ENCODE measurements at places on chromosomes 5 and 9. TPM values are rescaled to one million over a fixed set of nuclear protein-coding genes. Genes with fewer than 3 reads are reported as not detected.

DNA sequence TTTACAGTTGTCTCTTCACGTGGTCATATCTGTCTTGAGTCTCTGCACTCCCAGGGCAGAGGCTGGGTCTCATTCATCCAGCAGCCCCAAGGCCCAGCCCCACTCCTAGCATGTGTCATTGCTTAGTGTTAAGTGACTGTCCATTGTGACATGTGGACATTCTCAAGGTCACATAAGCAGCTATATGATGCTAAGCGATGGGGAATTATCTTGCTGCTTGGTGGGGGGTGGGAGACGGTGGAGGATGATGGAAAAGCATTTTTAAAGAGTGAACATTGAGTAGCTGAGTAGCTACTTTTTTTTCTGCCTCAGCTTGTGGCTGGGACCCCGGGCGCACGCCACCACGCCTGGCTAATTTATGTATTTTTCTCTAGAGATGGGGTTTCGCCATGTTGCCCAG, at the start of gene C9orf153:
Gene C9orf153 (minus strand): TSS at position 101 of the 400 bp plus-strand sequence. CDS start 30,054 bp downstream, outside the sequence.
- H3K4me1 ChIP-seq: peaks cover 14% of the 10 kb centered on the region
- H3K36me3 ChIP-seq: no peaks in the 10 kb centered on the region
- no peaks in the 10 kb centered on the region for H3K27me3 ChIP-seq
- H3K27ac ChIP-seq: no peak within 1 kb of the TSS
- no peak within 1 kb of the TSS for H3K4me3 ChIP-seq

- DNase-seq: no peak
- H3K4me1 ChIP-seq: no peaks in the 10 kb centered on the region
- no peak overlapping the region for H3K4me3 ChIP-seq
- no peak overlapping the region for H3K27ac ChIP-seq
These were observed 2.7 kb downstream of the IL31RA start for GRCh38 chr5:55853818-55854217.

SLIT3 gene
- total RNA-seq: 0.22 TPM

PCDHGB7 gene
- total RNA-seq: 23.9 TPM

- H3K36me3 ChIP-seq: no peaks in the 10 kb centered on the region
- peaks cover 3% of the 10 kb centered on the region for H3K4me1 ChIP-seq
- no peak overlapping the region for H3K27ac ChIP-seq
These were observed 4.6 kb downstream of the NCS1 start for GRCh38 chr9:130176760-130177159.

SLC6A3 gene
- total RNA-seq: 0.32 TPM

- no peak for DNase-seq
- H3K27ac ChIP-seq: no peak overlapping the region
- no peaks in the 10 kb centered on the region for H3K27me3 ChIP-seq
- no peak overlapping the region for H3K4me3 ChIP-seq
- peaks cover 11% of the 10 kb centered on the region for H3K4me1 ChIP-seq
These were observed 495.2 kb upstream of the GRIA1 start for GRCh38 chr5:152995214-152995725.

PLAC8L1 gene
- not detected for total RNA-seq

GRCh38 chr5:169354263-169354662, 53.3 kb upstream of the SLIT3 start:
- no peaks in the 10 kb centered on the region for H3K36me3 ChIP-seq
- no peaks in the 10 kb centered on the region for H3K27me3 ChIP-seq
- no peak overlapping the region for H3K27ac ChIP-seq
- H3K4me3 ChIP-seq: no peak overlapping the region

DNA sequence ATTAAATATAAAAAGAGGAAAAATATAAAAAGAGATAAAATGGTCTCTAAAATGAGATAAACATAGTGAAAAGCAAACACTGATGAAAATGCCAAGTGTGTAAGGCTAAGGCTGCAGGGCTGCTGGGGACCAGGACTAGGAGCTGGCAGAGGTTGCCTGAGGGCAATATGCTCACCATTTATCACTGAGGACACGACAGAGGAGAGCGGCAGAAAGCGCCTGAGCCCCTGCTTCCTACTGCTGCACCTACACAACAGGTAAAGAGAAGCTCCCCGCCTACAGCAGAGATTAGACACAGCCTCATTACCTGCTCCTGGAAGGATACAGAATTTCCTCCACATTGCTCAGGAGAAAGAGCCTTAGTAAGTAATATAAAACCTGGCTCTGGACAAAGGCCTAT, 70.7 kb upstream of the PPP1R2B start:
- DNase-seq: no peak
- no peaks in the 10 kb centered on the region for H3K36me3 ChIP-seq
- H3K4me3 ChIP-seq: no peak overlapping the region
- H3K27ac ChIP-seq: no peak overlapping the region
- H3K27me3 ChIP-seq: no peaks in the 10 kb centered on the region
- no peaks in the 10 kb centered on the region for H3K4me1 ChIP-seq

All from neural progenitor cell (in vitro differentiated cells).